Dermis blood vessel endothelial cell (primary cell): ENCODE measurements at places on chromosomes 12 and 14. TPM values are rescaled to one million over a fixed set of nuclear protein-coding genes. Genes with fewer than 3 reads are reported as not detected.

The ASB2 gene
- 0.05 TPM in 1 of 2 replicates, not detected in the other for total RNA-seq

The GYS2 gene
- total RNA-seq = not detected in 2 replicates

The KCNC2 gene
- not detected in 2 replicates for total RNA-seq

The KRT79 gene
- total RNA-seq = not detected in 2 replicates

The KRT6C gene
- not detected in 2 replicates for total RNA-seq

The HOXC9 gene
- 0.28 and 0.68 TPM in 2 replicates for total RNA-seq

The AICDA gene
- total RNA-seq = not detected in 2 replicates

DNA sequence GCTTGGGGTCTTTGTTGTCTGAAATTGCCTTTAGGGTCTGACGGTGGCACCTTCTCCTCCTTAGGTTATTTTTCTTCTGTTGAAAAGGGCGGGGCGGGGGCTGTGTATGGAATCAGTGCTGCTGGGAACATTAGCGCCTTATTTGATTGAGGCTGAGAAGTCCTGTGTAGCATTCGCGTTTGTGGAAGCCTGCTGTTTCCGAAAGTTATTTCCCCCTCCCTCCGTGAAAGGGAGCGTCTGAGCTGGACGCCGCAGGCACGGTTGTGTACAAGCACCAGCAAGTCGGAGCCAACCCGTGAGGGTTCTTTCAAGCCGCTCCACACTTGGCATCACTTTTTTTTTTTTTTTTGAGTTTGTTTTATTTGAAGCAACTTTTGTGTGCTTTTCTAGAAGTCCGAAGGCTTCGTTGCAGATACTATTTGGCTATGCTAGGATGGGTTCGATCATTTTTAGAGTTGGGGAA is 1.1 kb downstream of the SYNE2 start:
- peak; percentile 84 for DNase-seq

GRCh38 chr12:113860059-113860820 is 105.9 kb downstream of the RBM19 start:
- DNase-seq = no peak

- DNase-seq = peak; percentile 73
Observed at GRCh38 chr12:118055144-118055557, 5.8 kb downstream of the WSB2 start.

- DNase-seq = no peak
Observed at GRCh38 chr14:75634848-75635247, 25.8 kb downstream of the ERG28 start.

DNA sequence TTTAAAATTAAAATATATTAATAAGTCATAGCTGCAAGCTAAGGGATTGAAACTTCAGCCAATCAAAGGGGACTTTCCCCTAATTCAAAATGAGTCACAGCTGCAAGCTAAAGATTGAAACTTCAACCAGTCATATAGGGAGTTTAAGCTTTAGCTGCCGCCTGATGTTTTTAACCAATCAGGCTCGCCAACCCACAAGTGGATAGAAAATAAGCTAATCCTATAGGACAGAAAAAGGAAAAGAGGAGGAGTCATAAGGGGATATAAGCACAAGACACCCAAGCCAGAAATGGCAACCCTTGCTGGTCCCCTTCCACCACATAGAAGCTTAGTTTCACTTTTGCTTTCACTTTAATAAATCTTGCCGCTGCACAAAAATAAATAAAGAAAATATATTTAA is 1154.6 kb downstream of the GALC start:
- DNase-seq = no peak

- no peak for DNase-seq
Observed at GRCh38 chr14:58631732-58632131, 6.0 kb upstream of the DACT1 start.

- DNase-seq = no peak
Observed at GRCh38 chr12:85574291-85574690, 261.9 kb downstream of the RASSF9 start.

GRCh38 chr14:24186831-24187538 is 1.6 kb downstream of the IPO4 start:
- DNase-seq = no peak

GRCh38 chr12:22374508-22374907 is 40.0 kb upstream of the ST8SIA1 start:
- no peak for DNase-seq

- DNase-seq = no peak
Observed at GRCh38 chr12:105910030-105910429, 228.7 kb downstream of the NUAK1 start.

DNA sequence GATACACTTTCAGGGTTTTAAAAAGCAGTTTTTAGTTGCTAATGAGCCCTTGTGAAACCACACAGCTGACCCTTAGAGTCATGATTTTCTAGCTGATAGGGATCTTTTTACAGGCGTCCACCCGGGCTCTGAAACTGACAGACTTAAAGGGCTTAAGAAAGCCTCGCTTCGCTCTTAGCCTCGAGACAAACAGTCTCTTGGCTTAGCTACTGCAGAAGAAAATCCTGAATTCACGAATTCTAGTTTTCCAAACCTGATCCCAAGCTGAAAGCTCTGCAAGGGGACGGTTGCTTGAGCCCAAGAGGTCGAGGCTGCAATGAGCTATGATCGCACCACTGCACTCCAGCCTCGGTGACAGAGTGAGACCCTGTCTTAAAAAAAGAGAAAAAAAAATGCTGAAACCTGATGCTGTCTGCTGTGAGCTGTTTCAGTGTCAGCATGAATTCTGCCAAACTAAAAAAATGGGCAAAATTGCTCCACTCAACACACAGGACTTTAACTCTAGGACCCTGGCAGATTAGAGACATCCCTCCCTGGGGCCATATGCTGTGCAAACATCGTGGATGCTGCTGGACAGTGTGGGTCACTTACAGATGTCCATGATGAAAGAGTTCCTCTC is 3.1 kb upstream of the HPD start:
- no peak for DNase-seq

DNA sequence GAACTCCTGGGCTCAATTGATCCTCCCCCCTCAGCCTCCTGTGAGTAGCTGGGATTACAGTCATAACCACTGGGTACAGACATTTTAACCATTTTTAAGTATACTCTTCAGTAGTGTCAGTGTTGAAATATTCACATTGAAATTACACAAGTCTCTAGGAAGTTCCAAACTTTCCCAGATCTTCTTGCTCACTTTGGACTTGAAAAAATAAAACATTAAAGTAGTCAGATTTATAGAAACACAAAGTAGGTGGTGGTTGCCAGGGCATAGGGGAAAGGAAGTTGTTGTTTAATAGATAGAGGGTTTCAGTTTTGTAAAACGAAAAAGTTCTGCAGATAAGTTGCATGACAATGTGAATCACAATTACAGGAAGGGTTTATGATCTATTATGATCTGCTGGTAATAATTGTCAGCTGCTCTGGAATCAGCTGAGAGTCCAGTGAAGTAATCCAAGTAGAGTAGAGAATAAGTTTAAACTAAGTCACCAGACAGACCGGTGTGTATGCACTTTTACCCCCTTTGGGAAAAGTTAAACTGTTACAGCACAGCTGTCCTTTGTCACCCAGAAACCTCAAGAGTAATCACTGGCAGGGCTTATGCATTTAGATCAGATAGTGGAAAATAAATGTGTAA is 27.4 kb downstream of the PCNX1 start:
- DNase-seq = peak; percentile 51

- DNase-seq = no peak
Observed at GRCh38 chr14:96053600-96054381, 14.6 kb downstream of the C14orf132 start.

GRCh38 chr14:33307691-33308251 is 369.1 kb downstream of the NPAS3 start:
- DNase-seq = peak; percentile 69

GRCh38 chr12:29012673-29013072 is 136.4 kb upstream of the FAR2 start:
- no peak for DNase-seq

DNA sequence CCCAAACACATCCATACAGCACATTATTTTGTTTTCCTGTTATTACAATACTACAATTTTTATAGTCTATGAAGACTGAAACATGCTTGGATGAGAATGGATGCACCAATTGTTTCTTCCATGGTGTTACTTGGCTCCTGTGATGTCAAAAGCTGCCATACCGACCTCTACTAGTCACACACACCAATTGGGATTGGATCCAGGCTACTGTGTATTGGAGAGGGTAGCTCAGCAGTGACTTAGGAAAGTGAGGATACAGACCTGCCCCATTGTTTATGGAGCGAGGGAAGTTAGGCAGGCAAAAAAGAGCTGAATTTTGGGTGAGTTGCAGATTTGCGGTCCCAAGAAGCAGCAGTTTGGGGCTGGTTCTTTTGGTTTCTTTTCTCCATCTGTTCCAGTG is 30.8 kb upstream of the AKAP6 start:
- no peak for DNase-seq
